Renal pelvis (tissue), 12 donors: ENCODE measurements at places on chromosomes 5 and 9.

DNA sequence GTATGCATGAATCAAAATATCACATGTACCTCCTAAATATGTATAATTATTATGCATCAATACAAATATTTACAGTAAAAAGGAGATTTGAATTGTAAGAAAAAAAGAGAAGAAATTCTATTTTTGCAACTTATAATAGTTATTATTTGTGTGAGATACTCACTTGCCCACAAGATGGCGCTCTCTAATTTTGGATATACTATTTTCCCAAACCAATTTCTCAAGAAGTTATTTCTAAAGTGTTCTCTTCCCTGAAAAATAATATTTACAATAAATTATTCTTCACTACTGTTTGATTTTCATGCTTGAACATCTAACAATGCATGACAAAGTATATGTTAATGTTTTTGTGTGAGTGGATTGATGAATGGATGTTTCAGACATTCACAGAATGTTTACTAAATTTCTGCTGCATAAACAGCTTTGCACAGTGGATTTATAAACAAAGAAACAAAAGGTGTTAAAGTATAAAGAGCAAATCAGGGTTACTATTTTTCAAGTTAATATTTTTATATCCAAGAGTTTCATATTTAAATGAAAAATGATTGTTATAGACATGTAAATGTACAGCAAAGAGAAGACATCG, 503.4 kb downstream of the PDE4D start:
- DNase-seq: peak; percentile 17

GRCh38 chr9:92740009-92740408, 24.6 kb downstream of the BICD2 start:
- no peak for DNase-seq

DNA sequence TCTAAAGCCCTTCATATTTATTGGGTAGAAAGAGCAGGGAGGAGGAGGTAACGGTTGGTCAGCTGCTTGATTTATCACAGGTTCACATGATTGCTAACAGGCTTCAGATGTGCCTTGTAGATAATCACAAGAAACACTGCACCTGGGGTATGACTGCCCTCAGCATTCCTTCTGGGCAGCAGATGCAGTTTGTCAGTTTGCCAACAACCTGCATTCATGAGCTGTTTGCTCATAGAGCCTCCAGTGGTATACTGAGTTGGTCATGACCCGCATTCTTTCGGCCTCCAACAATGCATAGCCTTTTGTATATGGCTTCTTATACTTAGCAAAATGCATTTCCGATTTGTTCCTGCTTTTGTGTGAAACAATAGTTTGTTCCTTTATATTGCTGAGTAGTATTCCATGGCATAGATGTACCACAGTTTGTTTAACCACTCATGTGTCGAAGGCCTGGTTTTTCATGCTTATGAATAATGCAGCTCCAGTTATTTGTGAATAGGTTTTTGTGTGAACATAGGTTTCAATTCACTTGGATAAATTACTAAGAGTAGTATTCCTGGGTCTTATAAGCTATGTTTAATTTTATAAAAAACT, 83.6 kb downstream of the ARHGEF28 start:
- DNase-seq: no peak

GRCh38 chr9:125537442-125538091, 169.4 kb downstream of the MAPKAP1 start:
- no peak for DNase-seq

DNA sequence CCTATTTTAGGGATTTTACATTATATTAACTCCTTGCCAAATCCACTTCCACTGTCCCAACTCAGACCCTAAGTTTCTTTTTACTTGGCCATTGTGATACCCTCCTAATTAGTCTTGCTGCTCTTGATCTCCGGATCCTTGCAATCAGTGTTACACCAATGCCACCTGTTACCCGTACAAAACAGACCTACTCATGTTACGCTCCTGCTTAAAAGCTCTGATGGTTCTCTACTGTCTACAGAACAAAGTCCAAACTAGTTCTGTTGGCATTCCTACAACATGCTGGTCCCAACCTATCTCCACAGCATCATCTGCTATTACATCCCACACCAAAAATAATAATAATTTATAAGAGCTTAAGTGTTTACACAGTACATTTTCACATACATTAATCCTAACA, 9.8 kb downstream of the ECPAS start:
- DNase-seq: no peak

DNA sequence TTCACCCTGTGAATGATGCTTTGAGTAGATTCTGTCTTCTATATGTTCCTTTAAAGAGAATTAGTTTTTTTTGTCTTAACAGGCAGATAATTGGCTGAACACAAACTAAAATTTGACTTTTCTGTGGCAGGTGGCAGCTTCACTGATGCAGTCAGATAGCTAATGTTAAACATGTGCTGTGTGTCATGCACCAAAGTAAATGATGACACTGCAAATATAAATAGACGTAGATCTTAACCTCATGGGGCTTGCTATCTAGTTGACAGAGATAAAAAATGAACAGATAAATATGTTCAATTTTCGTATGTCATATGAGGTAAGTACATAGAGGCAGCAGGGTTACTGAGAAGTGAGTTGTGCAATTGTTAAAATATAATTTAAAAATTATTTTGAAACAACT, 82.7 kb downstream of the PARP8 start:
- no peak for DNase-seq

DNA sequence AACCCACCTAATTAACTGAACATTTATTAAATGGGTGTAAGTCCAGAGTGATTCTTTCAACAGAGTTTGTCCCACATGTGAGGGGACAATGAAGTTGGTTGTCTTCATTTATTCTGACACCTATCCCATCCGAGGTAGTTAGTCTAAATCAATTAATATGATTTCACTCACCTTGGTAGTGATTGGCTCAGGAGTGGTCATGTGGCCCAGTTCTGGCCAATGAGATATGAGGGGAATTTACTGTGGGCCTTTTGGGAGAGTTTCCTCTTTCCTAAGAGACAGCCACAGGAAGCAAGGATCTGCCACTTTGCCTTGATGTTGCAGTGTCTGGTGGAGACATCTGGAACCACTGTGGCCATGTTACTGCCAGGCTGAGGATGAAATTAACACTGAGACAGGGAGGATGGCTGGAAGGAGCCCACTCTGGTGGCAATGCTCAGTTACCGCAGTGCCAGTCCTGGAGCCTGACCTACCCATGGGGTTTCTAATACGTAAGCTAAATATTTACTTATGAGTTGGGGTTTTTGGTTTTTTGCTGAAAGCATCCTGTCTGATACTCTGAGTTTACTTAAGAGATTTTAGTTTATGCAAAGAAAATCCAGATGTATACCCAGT, 118.6 kb downstream of the FGF18 start:
- DNase-seq: no peak

- DNase-seq: no peak
Observed at GRCh38 chr5:178415353-178415752, 174.8 kb downstream of the COL23A1 start.

DNA sequence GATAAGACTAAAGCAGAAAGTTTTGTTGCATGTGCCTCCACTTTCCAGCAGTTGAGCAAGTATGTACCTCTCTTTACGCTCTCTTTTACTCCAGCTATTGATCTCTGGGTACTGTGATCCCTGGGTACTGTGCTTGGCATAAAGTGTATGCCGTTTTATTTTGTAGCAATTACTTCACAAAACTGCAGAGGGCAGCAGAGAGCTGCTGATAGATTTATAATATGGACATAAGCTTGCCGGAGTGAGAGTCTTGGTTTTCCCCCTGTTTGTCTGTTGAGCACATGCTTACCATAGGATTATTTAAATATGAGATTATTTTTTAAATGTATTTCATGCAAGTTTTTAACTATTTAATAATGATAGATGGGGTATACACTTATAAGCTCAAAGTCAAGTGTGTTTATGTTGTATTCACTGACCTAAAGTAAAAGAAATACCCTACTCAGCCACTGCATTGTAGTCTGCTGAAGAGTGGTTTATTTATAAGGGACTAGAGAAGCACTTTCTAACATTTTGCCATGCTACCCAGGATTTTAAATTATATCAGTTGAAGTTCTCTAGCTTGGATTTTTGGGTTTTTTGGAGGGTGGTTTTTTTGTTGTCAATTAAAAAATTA, 13.0 kb downstream of the TTC1 start:
- DNase-seq: peak; percentile 64

DNA sequence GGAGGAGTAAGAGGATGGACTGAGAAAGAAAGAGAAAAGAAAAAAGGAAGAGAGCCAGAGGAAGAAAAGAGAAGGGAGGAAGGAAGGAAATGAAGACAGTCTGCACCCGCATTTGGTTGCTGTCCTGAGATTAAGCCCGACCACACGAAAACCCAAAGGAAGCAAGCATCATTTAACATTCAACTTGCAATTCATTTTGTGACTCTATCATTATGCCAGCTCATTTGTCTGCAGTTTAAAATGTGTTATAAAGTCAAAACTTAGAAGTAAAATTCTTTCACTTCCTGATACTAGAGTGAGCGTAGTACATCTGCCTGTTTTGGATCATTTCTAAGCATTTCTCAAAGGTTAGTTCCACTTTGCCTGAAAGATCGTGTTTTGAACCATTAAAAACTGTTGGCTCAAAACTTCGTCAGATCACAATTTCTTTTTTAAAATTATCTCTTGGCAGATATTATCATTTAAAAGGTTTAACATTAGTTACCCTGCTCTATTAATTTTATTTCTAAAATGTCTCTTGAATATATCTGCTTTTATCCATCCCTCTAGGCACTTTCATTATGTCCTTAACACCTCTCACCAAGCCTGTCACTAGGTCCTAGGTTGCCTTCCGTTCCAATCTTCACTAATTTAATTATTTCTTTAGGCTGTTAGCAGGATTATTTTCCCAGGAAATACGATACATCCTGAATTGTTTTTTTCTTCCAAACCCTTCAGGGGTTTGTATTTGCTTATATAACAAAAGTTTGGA, 240.9 kb downstream of the TLE4 start:
- DNase-seq: no peak

DNA sequence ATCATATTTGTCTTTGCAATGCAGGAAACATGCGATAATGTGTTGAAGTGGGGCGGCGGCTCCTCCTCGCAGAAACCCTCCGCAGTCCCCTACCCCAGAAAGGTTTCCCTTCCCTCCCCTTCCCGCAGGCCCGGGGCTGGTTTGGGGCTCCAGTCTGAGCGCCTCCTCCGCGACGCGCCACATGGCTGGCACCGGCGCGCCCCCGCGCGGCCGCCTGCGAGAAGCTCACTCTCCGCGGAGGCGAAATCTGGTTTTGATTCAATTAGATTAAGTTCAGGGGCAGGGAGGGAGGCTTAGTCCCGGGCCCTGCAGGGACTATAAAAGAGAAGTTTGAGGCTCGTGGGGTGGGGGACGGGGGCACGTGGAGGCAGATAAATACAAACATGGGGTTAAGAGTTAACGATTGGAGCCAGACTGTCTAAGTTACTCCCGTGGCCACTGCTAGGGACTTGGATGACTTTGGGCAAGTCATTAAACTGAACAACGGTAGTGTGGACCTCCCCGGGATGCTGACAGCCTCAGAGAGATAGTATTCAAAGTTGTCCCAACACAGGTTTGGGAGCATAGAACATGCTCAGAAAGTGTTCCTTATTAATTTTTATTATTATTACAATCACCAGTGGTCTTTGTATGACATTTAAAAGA, 69.4 kb downstream of the MSX2 start:
- DNase-seq: peak; percentile 52

DNA sequence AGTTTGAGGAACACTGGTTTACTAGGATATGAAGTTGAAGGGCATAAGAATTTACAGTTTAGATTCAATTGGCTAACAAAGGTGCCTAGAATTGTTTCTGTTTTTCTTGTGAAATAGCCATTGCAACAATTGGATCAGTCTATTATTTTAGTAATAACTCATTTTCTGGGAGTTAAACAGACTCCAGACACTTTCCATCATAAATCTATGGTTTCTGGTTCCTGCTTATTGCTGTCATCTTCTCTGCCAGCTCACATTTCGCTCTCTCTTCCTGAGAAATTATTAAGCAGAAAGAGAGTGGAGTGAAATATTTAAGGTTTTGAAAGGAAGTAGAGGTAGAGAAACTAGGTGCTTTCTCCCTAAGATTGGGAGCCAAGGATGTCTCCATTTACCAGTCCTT, 165.1 kb upstream of the PRR16 start:
- DNase-seq: no peak

DNA sequence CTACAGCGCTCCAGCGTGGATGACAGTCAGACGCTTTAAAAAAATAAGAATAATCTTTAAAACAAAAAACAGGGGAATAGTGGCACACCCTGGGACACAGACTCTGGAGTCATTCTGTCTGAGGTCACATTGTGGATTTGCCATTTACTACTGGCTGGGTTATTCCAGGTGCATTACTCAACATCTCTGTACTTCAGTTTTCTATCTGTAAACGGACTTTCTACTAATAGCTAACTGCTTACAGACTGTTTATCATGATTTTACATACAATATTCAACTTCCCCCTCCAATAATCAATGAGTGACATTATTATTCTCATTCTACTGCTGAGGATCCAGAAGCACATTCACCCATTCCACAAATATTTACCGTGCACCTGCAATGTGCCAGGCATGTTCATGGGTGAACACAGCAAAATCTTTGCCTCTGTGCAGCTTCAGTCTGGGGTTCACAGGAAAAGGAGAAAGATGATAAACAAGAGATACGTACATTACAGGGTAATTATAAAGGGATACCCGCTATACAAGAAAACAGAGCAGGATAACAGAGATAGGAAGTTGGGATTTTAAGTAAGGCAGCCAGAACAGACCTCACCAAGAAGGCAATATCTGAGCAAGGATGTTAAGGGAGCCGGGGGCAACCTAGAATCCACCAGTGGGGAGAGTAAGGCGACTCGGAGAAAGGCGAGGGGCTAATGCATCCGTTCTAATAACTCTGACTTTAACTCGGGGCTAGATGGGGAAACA, 984 bp upstream of the RAD23B start:
- DNase-seq: no peak

GRCh38 chr9:29437526-29437925, 1864.2 kb upstream of the C9orf72 start:
- peak; percentile 31 for DNase-seq

DNA sequence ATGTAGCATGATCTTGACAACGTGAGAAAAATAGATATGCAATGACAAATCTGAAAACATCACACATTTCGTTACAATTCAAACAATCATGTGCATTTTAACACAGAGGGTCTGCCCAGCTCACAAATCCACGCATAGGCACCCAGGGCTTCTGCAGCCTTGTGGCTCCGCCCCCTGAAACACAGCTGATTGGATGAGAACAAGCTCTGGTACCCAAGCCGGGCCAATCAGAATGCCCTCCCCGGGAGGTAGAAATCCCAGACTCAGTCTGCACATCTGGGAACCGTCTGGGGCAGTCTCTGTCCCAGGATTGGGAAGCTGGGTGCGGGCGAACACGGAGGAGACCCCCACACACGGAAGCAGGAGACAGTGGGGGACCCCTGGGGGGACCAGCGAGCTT, 137.5 kb downstream of the GAPVD1 start:
- no peak for DNase-seq

- DNase-seq: no peak
Observed at GRCh38 chr5:37971483-37972024, 131.7 kb upstream of the GDNF start.
